Pericardium fibroblast (primary cell): ENCODE measurements at places on chromosomes 5 and 9. TPM values are rescaled to one million over a fixed set of nuclear protein-coding genes. Genes with fewer than 3 reads are reported as not detected.

SPOCK1 gene
- 35.1 and 97.0 TPM in 2 replicates for total RNA-seq

C1QTNF2 gene
- total RNA-seq: 0.47 and 1.9 TPM in 2 replicates

SNCAIP gene
- 1.8 and 2.1 TPM in 2 replicates for total RNA-seq

ZNF883 gene
- 2.5 and 4.5 TPM in 2 replicates for total RNA-seq

HMCN2 gene
- under 0.01 TPM in 1 of 2 replicates, not detected in the other for total RNA-seq

LURAP1L gene
- total RNA-seq: 17.7 and 26.5 TPM in 2 replicates

SLC34A1 gene
- not detected in 2 replicates for total RNA-seq

MARCOL gene
- total RNA-seq: not detected in 2 replicates

RANBP17 gene
- 4.7 and 12.0 TPM in 2 replicates for total RNA-seq
